ENCODE measurements at places on chromosomes 6 and 20. TPM values are rescaled to one million over a fixed set of nuclear protein-coding genes. Genes with fewer than 3 reads are reported as not detected.

- no peak overlapping the region for H3K4me3 ChIP-seq
- H3K27me3 ChIP-seq, result no peaks in the 10 kb centered on the region
- peaks cover 36% of the 10 kb centered on the region for H3K4me1 ChIP-seq
Observed at GRCh38 chr20:5687884-5688283, 62.3 kb upstream of the SHLD1 start.

GRCh38 chr6:43786664-43787329 lies 16.8 kb downstream of the VEGFA start:
- H3K4me3 ChIP-seq, result no peak overlapping the region
- H3K36me3 ChIP-seq, result peaks cover 46% of the 10 kb centered on the region
- no peaks in the 10 kb centered on the region for H3K4me1 ChIP-seq
- H3K27me3 ChIP-seq, result no peaks in the 10 kb centered on the region
- DNase-seq, result peak; percentile 15

DNA sequence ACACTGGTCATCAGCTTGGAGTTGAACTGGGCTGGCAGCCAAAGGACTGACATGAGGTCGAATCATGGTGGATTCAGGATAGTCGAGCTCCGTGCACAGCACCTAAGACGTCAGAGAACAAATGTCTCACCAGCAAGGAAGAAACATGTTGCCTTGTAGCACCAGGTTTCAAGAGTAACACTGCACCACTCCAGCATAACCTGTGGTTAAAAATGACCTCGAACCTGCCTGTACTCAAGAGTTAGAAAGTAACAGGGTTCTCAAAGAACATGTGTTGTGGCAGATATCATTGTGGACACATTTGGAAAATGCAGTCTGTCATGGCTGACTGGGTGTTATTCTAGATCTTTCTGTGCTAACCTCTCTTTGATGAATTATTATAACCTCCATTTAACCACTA lies 511.6 kb downstream of the CDH26 start:
- H3K27ac ChIP-seq, result no peak overlapping the region
- no peaks in the 10 kb centered on the region for H3K27me3 ChIP-seq
- no peaks in the 10 kb centered on the region for H3K36me3 ChIP-seq
- no peak for DNase-seq
- no peaks in the 10 kb centered on the region for H3K4me1 ChIP-seq

CHD6 gene
- total RNA-seq, result 43.6 TPM

DNA sequence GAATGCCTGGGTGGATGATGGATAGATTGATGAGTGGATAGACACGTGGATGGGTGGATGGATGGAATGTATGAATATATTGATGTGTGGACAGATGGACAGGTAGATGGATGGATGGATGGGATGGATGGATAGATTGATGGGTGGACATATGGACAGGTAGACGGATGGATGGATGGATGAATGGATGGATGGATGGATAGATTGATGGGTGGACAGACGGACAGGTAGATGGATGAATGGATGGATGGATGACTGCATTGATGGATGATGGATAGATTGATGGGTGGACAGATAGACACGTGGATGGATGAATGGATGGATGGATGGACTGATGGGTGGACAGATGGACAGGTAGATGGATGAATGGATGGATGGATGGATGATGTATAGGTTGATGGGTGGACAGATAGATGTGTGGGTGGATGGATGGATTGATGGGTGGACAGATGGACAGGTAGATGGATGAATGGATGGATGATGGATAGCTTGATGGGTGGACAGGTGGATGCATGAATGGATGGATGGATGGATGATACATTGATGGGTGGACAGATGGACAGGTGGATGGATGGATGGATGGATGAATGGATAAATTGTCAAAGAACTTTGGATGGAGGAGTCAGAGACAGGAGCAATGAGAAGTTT lies 171.4 kb upstream of the AFDN start:
- no peaks in the 10 kb centered on the region for H3K27me3 ChIP-seq
- H3K36me3 ChIP-seq, result no peaks in the 10 kb centered on the region
- no peak overlapping the region for H3K27ac ChIP-seq

NFATC2 gene
- 6.6 TPM for total RNA-seq

DNA sequence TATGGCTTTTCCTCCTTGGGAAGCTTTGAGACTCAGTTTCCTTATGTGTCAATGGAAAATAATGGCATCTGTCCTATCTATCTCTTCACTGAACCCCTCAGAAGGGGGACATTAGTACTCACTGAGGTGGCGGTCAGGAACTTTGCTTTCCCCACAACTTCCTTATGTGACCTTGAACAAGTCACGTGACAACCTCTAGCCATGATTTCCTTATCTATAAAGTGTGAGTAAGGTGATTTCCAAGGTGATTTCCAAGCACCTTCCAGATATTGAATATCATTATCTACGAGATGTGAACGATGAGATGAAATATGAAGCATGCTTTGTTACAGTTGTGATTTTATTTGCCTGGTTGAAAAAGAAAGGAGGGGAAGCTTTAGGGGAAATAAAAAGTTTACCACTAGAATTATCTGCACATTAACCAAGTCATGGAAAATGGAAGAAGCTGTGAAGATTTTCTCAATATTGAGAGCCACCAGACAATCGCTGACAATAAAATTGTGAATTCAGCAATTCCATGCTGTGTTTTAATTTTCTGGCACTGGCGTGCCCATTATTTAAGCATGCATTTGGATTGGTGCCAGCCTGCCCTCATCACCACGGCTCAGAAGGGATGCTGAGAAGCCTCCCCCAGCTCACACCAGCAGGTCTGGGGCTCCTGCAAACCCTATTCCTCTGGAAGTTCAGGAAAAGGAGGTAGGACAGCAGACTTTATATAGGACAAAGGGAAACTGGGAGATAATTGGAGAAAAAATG lies 255.3 kb downstream of the CD83 start:
- H3K27ac ChIP-seq, result no peak overlapping the region
- no peak for DNase-seq
- H3K36me3 ChIP-seq, result no peaks in the 10 kb centered on the region
- no peak overlapping the region for H3K4me3 ChIP-seq

BFSP1 gene
- 2.4 TPM for total RNA-seq

DNA sequence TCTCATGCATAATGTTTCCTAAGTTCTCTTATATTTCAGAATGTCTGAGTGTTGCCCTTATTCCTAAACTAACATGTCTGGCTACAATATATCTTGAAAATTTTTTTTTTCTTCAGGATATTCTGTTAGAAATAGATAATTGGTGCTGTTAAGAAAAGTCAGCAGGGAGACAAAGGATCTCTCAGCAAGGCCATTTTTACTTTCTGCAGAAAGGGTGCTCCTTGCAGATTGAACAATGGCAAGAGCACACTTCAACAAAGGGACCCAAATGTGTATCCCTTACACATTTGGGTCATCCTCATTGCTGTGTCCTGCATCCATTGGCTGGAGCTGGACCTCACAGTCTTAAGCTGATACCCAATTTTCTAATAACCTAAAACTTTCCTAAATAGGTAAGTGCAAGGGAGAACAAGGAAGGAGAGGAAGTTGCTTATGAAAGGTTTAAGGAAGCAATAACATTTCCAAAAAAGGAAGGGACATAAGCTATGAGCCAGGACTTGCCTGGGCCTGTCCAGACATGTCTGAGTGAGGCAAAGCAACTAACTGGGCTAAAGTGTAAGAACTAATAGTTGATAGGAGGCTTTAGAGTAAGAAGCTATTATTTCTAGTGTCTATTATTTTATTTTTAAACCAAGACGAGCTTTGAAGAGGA lies 429.6 kb downstream of the BCKDHB start:
- no peaks in the 10 kb centered on the region for H3K4me1 ChIP-seq
- H3K36me3 ChIP-seq, result no peaks in the 10 kb centered on the region
- H3K4me3 ChIP-seq, result no peak overlapping the region
- H3K27ac ChIP-seq, result no peak overlapping the region

ZSCAN12 gene
- total RNA-seq, result 5.5 TPM

DNA sequence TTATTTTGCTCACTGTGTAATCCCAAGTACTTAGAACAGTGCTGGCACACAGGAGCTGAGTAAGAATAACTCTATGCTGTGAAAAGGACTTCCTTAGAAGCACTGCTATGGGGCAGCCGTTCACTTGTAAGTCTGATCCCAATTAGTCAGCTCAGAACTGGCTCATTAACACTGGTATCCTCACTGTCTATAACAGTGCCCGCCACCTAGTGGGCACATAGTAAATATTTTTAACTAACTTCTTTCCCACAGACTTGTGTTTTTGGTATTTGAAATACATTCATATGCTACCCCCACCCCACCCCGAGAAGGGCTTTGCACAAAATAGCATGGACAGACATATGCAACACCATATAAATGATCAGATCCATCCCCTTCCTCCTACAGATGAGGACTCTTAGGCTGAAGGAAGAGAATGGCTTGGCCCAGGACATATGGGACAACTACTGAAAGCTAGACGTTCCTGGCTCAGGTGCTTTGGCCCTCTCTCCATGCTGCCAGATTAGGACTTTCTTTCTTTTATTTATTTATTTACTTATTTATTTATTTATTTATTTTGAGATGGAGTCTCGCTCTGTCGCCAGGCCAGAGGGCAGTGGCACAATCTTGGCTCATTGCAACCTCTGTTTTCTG lies 47.1 kb downstream of the DST start:
- peaks cover 18% of the 10 kb centered on the region for H3K4me1 ChIP-seq
- peaks cover 60% of the 10 kb centered on the region for H3K36me3 ChIP-seq
- DNase-seq, result no peak
- no peak overlapping the region for H3K27ac ChIP-seq

DNA sequence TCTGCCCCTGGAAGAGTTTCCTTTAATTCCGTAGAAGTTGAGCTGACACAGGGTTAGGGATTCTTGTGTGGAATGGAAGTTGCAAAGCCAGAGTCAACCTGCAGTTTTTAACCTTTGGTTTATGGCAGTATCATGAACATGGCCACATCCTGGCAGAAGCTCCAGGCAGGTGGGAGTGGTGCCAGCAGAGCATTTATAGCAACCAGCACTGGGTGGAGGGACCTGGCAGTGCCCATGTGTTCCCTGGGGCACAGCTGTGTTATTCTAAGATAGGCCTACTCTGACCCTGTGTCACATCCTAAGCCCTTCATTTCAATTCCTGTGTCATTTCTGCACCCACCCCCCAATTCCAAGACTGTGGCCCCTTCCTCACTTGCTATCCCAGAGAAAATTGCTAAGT lies 26.1 kb upstream of the ZNF831 start:
- no peak overlapping the region for H3K27ac ChIP-seq
- H3K4me1 ChIP-seq, result no peaks in the 10 kb centered on the region
- no peak overlapping the region for H3K4me3 ChIP-seq
- DNase-seq, result no peak
- no peaks in the 10 kb centered on the region for H3K36me3 ChIP-seq
- no peaks in the 10 kb centered on the region for H3K27me3 ChIP-seq

GRCh38 chr6:151330130-151330696 lies 61.1 kb downstream of the ZBTB2 start:
- H3K36me3 ChIP-seq, result no peaks in the 10 kb centered on the region
- peaks cover 9% of the 10 kb centered on the region for H3K4me1 ChIP-seq
- H3K4me3 ChIP-seq, result no peak overlapping the region
- DNase-seq, result no peak

NOTCH4 gene
- total RNA-seq, result 63.6 TPM

DNA sequence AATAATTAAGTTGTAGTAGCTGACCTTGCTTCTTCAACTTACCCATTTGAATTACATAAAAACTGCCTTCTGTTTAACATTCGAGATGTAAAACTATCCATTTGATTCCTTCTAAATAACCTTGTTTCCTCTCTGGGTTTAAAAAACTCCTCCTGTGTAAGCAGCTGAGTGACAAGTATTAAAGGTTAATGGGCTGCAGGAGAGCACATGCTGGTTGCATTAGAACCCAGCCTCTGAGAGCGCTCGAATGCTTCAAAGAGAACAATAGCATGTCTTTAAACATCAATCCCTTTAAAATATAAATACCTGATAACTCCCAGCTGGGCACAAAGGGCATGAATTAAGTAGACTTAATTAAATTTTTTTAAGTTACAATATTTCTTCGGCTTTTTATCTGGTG lies 215.8 kb downstream of the EYA4 start:
- no peaks in the 10 kb centered on the region for H3K36me3 ChIP-seq
- H3K4me3 ChIP-seq, result no peak overlapping the region
- H3K4me1 ChIP-seq, result no peaks in the 10 kb centered on the region
- DNase-seq, result no peak
- H3K27me3 ChIP-seq, result no peaks in the 10 kb centered on the region

DNA sequence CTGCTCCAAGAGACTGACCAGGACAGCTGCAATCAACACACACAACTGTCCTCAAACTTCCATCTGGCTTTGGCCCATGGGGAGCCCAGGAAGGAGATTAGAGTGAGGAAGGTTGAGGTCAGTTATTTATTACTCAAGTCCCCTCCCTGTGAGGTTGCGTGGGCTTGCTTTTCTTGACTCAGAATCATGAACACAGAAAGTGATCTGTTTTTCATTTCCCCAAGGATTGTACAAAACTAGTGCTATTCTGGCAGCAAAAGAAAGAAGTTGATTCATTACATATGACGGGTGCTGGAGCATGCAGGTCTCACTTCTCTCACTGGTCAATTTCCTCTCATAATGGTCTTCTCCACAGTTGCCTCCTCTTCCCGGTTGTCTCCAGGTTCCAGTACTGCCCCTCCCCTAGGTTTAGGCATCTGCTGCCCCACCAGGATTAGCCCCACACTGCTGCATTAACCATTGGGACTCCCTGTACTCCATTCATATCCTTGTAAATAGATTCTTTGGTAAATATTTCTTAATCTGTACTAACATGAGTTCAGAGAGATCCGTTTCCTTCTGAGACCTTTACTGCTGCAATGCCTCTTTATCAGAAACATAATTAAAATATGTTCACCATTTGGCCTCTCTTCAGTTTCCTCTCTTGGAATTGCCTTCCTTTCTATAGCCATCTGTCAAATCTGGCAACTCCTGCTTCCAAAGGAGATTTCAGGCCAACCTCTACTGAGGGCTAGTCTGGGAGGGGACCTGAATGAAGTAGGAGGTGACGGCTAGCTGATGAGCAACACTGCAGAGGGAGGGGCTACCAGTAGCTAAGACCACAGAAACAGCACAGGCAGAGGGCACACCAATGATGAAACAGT lies 888.8 kb downstream of the QKI start:
- H3K4me3 ChIP-seq, result no peak overlapping the region
- H3K4me1 ChIP-seq, result no peaks in the 10 kb centered on the region
- no peaks in the 10 kb centered on the region for H3K27me3 ChIP-seq
- no peaks in the 10 kb centered on the region for H3K36me3 ChIP-seq

GRCh38 chr6:149701714-149702113 lies 16.2 kb downstream of the LATS1 start:
- no peak for DNase-seq
- no peak overlapping the region for H3K4me3 ChIP-seq
- H3K27ac ChIP-seq, result no peak overlapping the region
- peaks cover 16% of the 10 kb centered on the region for H3K36me3 ChIP-seq

DNA sequence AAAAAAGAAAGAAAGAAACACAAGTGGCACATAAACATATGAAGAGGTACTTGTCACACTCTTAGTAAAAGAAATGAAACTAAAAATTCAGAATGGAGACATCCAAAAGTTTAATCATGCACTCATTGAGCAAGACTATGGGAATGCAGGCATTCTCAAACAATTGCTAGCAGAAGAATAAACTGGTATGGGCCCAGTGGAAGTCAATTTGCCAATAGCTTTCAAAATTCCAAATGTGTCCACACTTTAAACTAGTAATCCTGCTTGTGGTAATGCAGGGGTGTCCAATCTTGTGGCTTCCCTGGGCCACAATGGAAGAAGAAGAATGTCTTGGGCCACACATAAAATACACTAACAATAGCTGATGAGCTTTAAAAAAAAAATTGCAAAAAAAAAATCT lies 97.4 kb downstream of the EPB41L2 start:
- H3K27ac ChIP-seq, result no peak overlapping the region
- no peak overlapping the region for H3K4me3 ChIP-seq
- H3K36me3 ChIP-seq, result no peaks in the 10 kb centered on the region
- no peaks in the 10 kb centered on the region for H3K27me3 ChIP-seq
- no peak for DNase-seq
- H3K4me1 ChIP-seq, result peaks cover 76% of the 10 kb centered on the region

GRCh38 chr6:5078121-5078669 lies 6.9 kb upstream of the PPP1R3G start:
- no peaks in the 10 kb centered on the region for H3K36me3 ChIP-seq
- H3K4me3 ChIP-seq, result no peak overlapping the region
- H3K27ac ChIP-seq, result no peak overlapping the region
- DNase-seq, result no peak
- no peaks in the 10 kb centered on the region for H3K27me3 ChIP-seq
- no peaks in the 10 kb centered on the region for H3K4me1 ChIP-seq

Data from lower lobe of right lung (tissue), 2 donors.